ENCODE measurements at places on chromosomes 12 and 14. TPM values are rescaled to one million over a fixed set of nuclear protein-coding genes. Genes with fewer than 3 reads are reported as not detected.
A peak's percentile ranks its signal among the peaks of the same experiment; 100 is the strongest.

DNA sequence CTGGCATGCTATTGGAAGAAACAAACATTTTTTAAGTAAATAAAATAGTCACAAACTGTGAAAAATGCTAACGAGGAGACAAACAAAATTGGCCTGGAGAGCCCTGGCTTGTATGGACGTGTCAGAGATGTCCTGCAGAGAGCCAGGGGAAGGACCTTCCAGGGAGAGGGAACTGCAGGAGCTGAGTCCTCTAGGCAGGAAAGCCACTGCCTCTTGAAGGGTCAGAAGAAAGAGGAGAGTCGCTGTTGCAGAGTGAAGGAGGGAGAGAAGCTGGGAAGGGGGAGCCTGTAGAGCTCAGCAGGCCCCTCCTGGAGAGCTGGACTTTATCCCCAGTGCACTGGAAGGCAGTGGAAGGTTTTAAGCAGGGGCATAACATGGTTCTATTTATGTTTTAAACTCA, 80.3 kb upstream of the PWP1 start:
- no peak for DNase-seq

GRCh38 chr14:21192875-21193535, 37.1 kb upstream of the OR5AU1 start:
- DNase-seq, result no peak

GRCh38 chr14:40368314-40368713, 936.1 kb upstream of the FBXO33 start:
- no peak for DNase-seq

GRCh38 chr12:132132609-132133430, 11.3 kb downstream of the DDX51 start:
- no peak for DNase-seq

DNA sequence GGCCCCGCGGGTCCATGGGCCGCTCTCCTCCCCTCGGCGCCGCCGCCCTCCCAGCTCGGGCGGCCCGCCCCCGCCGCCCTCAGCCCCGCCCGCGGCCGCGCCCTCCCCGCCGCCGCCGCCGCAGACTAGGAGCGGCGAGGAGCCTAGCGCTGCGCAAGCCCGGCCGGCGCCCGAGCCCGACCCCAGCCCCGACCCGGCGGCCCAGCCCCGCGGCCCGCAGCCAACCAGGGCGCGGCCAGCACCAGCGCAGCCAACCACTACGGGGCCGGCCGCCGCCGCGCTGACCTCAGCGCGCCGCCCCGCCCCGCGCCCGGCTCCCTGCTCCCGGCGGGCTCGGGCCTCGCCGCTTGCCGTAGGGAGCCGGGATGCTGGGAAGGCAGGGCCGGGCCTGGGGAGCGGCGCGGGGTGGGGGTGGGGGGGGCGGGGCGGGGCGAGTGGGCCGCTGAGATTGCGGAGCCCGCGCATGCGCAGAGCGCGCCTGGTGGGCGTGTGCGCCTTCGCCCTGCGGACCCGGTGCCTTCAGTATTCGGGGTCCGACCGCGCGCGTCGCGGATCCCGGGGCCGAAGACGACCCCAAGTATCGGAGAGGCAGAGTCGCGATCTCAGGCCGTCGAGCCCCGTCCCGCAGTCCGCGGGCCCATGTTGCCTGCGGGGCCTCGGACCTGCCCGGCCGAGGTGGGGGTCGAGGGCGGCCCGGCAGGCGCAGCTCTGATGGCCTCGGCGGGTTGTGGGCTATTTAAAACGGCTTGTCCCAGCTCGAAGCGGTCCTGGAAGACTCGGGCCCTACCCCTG, at the start of gene CDC42BPB:
TSS of gene CDC42BPB (minus strand) at position 178 of the 792 bp plus-strand sequence. CDS start 376 bp downstream, outside the sequence.
- DNase-seq, result no peak

DNA sequence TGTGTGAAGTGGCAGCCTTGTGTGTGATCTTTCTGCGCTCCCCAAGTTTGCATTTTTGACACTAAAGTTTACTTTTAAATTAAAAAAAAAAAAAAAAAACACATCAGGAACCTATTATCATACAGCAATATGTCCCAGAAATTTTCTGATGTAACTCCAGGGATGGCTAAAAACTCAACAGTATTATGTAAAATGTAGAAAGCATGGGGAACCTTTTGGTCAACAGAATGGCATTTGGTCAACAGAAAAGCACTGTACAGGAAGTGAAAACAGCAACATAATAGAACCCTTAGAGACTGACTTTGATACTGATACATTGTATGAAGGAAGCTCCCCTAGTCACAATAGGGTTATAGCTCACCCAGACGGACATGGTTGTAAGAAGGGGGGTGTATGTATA, 224.3 kb downstream of the ITPR2 start:
- no peak for DNase-seq

Gene CRY1
- 15.2 TPM for total RNA-seq

- DNase-seq, result no peak
These were observed 108.3 kb downstream of the NUAK1 start for GRCh38 chr12:106030210-106031071.

DNA sequence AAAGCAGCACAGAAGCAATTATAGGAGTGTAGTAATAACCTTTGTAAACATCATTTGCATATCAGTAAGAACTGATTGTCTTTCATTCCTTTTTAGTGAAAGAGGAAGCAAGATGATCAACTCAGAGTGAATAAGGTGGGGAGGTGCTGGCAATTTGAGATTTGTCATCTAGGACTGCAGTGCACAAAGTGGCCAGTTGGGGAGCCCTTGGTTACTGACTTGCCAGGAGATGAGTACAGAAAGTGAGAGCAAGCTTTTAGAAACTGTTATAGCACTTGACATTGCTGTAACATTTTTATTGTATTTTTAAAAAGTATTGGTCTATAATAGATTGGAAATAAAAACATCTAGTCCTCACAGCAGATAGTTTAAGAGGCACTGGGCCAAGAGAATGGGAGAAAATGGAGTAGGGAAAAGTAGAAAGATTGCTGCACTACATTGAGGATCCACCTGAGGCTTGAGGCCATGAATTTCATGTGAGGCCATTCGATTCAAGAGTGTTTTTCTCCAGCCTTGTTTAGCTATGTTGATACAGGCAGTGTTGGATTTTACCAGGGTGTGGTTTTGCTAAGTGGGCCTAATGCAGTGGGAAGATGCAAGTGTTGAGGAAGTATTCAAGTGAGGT, 98.2 kb downstream of the SNAPC1 start:
- DNase-seq, result peak; percentile 76

DNA sequence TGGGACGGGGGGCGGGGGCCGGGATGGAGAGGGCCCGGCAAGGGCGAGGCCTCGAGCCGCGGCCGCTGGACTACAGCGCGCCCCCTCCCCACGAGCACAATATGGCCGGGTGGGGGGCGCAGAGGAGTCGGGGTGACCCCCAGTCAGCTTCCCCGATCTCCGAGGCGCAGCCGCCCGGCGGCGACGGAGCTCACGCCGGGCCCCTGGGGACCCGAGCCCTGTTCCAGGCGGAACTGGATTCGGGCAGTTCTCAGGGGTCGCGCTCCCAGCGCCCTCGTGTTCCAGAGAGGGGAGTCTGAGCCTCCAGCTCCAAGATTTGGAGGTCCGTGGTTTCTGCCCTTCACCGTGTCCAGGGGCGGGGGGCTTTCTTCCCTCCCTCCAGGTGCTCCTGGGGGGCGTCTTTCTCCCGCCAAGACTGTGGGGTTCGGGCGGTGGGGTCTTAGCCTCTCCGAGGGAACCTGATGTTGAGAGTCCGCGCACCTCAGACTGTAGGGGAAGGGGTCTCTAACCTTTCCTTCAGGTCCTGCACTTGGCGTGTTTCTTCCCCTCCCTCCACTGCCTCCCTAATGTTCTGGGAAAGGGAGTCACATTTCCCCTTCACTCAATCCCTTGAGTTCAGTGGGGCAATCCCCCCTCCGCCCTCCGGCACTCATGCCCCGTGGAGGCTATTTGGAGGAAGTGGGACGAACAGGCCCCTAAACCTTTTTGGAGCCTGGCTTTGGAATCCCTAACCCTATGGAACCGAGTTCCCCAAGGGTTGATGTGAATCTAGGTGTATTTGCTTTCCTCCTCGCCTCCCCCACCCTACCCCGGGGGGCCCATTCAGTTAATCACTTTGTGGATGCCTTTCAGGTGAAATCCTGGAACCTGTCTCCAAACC, 584 bp downstream of the ACVR1B start:
- DNase-seq, result peak; percentile 38

- DNase-seq, result no peak
These were observed 231.5 kb downstream of the NUBPL start for GRCh38 chr14:31792726-31793125.

Gene TMEM119
- 0.20 TPM for total RNA-seq

DNA sequence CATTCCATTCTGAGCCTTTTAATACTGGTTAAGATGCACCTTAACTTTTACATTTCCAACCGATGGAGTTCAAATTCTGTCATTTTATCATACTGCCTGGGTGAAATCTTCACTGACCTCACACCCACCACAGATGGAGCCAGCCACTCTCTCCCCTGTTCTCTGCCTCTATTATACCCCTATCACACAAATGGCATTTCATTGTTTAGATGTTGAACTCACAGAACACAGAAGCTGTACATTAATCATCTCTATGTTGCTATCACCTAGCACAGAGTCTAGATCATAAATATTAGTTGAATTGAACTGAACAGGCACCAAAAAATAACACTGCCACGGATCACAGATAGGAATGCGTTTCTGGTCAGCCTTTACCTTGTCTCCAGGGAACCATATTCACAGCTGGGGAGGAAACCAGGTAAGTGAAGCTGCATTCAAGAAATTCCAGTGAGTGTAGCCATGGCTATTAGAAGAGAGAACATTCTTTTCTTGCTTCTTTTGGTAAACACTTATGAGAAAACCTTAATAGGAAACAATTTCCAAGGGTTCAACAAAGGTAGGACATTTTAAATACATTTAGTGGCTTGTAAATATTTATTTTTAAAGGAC, 194.9 kb upstream of the RMST start:
- no peak for DNase-seq

Gene C3AR1
- 9.3 TPM for total RNA-seq

Gene LGR5
- not detected for total RNA-seq

All from activated CD8-positive, alpha-beta memory T cell treated with anti-CD3 and anti-CD28 coated beads, Interleukin-2, amount 10 ng/mL, durations not matched to agents 7 days and 5 days (primary cell).